ENCODE measurements at places on chromosomes 16 and 17.

DNA sequence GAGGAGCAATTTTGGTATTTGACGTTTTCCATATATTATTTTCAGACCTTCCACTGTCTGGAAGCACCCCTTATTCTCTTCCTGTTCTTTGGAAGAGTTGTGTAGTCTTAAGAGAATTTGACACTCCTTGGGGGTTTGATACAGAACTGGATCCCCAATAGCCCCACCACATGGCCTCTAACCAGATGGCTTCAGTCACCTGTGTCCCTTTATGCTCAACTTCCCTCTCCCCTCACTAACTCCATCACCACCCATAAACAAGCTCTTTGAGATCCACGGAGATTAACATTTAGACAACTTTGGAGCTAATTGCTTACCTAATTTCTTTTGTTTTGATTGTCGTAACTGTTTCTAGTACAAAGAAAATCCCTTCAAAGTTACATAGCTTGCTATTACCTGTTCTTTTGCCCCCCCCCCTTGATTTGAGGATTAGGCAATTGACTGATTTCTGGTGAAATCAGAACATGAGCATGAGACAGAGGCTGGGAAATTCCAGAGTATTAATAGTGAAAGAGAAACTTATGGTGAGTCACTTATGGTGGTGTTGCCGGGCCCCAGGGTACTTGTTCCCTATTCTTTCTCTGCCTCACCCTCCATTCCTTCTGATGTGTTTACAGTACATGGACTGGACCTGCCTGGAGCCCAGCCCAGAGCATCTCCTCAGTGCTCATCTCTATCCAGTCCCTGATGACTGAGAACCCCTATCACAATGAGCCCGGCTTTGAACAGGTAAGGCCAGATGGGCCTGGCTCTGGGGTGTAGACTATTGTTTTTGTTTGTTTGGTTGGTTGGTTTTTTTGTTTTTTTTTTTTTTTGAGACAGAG is 7.5 kb downstream of the UBE2Z start:
- no peak for DNase-seq

DNA sequence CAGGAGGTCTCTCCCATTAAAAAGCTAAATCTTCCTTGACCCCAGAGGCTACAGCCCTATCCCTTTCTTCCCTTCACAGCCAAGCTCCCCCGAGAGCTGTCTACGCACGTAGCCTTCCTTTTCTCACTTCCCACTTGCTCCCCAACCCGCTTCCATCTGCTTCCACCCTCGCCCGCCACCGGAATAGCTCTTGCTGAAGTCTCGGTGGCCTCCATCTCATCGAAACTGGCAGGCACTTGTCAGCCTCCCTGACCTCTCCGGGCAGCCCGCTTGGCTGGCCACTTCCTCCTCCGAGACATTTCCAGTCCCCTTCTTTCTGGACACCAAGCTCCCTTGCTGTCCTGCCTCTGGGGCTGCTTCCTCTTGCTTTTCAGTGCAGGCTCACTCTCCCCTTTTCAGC is 10.7 kb upstream of the EPOP start:
- no peak for DNase-seq

- no peak for DNase-seq
Observed at GRCh38 chr16:14109077-14109775, 38.1 kb downstream of the MRTFB start.

GRCh38 chr16:49850558-49851467 is 5.1 kb downstream of the ZNF423 start:
- DNase-seq, result no peak

DNA sequence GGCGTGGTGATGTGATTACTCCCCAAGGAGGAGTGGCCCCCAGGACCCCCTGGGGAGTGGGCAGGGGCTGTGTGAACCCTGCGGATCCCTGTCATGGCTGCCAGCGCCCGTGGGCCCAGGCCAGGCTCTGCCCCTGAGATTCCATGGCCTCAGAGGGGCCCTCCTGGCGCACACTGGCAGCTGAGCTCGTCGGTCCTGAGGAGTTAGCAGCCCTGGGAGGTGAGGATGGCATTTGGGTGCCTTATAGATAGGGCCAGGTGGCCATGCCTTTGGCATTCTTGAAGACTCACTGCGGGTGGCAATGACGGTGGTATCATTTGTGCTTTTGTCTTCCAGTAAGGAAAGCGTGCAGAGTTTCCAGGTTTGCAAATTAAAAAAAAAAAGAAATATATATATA is 146.8 kb upstream of the GSE1 start:
- DNase-seq, result no peak

- no peak for DNase-seq
Observed at GRCh38 chr17:34622862-34623623, 43.7 kb downstream of the TMEM132E start.

- DNase-seq, result no peak
Observed at GRCh38 chr17:81096741-81097133, 61.8 kb downstream of the BAIAP2 start.

DNA sequence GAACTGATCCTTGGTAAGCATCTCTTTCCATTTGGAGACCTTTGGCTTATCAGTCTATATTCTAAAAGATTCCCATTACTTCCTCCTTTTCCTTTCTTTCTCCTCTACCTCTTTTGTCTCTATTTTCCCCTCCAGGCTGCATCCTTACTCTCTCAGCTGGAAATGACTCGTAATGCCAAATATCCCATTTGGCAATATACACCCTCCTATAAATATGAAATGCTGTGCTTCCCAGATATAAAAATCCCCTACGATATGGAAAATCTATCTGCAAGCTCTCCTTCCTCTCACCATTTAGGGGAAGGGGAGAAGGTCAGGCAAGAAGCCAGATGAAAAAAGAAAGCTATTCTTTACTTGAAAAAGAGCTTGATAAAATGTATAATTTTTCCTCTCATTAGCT is 39.9 kb downstream of the XPO6 start:
- no peak for DNase-seq

DNA sequence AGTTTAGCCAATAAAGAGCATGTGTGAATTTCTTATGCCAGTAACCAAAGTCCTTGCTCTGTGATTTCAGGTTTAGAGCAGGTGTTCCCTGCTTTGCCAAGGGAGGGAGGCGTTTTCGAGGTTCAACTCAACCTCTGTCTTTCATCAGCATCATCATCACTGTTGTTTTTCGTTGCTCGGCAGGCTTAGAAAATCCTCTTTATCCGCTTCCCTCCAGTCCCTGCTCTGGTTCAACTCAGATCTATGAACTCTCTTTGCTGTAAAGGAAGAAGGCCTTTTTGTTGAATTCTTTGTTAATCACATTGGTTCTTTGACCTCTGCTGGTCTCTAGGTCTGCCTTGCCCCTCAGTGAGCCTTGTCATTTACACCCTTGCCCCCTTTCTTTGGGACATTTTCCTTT is 243.9 kb upstream of the RBFOX1 start:
- DNase-seq, result no peak

DNA sequence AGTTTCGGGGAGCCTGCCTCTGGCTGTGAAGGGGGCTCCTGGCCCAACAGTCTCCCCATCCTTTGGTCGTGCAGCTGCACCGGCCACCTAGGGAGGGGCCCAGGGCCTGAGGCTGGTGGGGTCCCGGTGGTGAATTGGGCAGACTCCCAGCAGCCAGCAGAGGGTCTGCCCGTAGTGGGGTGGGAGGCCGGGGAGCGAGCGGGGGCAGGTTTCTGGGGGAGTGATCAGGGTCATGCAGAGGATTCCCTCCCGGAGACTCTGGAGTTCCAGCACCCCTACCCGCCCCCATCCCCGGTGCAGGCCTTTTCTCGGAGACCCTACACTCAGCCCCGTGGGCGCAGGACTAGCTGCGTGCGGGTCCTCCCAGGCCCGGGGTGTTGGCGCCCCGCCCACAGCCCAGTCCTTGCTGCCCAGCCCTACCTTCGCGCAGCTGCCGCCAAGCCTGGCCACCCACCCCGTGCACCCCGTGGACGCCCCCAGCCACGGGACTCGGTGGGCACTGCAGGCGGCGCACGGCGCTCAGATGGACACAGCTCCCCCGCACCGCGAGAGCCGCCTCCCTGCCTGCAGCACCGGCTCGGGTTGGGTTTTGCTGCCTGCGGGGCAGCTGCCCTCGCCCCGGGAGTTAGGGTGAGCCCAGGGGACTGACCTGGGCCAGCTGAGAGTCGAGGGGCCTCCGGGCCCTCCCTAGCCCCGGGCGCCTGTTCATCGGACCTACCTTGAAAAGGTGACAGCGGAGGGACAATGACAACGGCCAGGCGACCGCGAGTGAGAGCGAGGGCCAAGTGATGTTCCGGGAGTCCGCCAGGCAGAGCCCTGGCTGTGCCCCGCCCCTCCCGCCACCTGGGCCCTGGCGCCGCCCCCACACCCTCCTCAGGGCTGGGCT is at the start of gene GNG13:
Gene GNG13 (minus strand): TSS at position 787 of the 886 bp plus-strand sequence. CDS start 1,657 bp downstream, outside the sequence.
- DNase-seq, result no peak

GRCh38 chr17:17871913-17872312 is 35.1 kb upstream of the SREBF1 start:
- no peak for DNase-seq

DNA sequence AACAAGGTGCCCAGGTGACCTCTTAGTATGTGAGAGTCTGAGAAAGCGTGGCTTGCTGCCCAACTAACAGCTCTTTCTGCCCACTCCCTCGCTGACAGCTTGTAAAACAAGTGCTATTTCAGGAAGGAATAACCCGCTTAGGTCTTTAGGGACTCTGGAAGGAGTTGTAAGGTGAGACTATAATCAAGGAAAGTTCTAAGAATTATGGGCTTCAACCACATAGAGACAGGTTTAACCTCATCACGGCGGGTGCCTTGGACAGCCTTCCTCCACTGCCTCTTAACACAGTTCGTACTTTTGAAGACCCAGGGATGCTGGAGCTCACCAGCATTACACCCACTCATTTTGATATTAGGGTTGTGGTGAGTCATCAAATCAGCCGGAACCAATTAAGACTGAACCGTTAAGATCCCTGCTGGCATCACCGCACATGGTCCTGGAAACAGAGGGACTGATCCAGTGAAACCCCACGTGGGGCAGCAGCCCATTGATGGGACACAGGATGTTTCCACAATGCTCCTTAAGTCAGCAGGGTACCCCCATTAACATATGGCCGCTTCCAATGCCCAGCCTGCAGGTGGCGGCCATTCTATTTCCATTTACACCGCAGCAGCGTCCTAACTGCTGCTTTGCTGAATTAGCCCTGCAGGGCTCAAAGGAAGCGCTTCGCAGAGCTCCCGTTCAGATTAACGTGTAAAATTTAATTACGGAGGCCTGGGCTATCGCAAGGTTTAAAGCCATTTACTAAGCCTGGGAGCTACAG is 176.6 kb upstream of the SDK2 start:
- DNase-seq, result no peak

- no peak for DNase-seq
Observed at GRCh38 chr17:2965621-2966595, 97.5 kb downstream of the OR1D5 start.

Data from cerebellar nuclear complex (tissue), 1 donor.